ENCODE measurements at places on chromosomes 1 and 21.

DNA sequence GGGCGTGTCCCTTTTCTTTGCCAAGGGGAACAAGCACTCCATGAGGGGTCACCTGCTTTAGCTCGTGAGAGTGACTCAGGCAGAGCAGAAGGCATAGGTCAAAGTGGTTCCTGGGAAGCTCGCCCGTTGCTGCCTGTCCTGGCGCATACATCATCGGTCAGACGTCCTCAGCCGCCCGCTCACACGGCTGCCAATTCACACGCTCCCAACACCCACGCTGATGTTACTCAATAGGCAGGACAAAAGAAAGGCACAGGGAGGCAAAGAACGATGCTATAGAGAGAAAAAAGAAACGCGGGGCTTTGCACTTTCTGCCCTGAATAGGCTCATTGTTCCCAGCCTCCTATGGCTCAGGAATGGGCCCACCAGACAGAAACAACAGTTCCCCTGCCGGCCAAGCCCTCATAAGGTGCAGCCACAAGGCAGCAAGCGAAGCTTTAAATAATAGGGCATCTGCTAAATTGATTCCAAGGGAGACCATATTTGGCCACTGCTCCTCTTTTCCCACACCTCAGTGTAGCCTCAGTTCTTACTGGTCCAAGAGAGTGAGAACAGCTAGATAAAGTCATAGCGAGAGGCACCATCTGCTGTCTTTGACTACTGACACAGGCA is 38.7 kb downstream of the VTCN1 start:
- DNase-seq: no peak

- no peak for DNase-seq
Observed at GRCh38 chr1:67947114-67947513, 103.3 kb downstream of the DIRAS3 start.

DNA sequence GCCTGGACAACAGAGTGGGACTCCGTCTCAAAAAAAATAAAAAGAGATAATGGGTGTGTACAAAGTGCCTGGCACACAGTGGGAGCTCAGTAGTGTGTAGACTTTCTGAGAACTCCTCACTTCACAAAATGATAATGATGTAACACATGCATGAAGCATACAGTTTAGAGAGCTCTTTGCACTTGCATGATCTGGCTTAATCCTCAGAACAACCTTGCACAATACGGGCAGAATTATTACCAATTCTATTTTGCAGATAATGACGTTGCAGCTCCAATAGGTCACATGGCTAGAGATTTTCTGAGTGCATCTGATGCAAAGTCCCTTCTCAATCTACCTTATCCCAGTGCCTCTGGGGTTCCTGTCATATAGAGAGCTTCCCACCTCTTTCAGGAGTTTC is 71.4 kb downstream of the CD247 start:
- DNase-seq: no peak

DNA sequence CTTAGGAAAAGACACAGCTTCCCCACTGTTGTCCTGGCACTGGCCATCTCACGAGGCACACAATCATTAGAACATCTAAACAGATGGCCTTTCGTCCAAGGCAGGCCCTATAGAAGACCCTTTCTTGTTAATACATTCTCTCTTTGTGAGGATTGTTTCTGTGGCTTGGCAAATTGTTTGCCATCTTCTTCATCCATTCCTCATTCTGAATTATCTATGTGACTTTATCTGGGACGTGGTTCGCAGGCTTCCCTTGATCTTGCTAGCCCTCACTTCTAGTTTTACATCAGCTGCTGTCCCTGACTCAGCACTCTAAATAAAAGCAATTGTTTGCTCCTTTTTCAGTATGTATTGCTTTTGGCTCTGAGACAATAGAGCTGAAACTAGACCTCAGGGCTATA is 101.1 kb upstream of the ZC3H11B start:
- DNase-seq: no peak

DNA sequence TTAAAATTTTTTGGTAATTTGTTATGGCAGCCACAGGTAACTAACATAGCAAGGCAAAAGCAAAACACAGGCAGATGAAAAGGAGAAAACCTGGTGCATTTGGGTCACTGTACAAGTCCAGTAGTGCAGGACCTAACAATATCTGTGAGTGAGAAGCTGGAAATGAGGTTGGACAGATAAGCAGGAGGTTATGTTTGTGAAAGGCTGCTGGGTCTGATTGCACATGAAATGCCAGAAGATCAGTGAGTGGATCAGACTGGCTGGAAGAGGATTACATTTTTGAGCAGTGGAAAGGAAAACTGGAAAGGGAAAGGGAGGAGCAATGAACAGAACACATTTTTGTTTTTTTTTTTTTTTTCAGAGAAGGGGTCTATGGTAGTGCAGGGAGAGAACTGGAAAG is 73.6 kb downstream of the CYYR1 start:
- DNase-seq: no peak

DNA sequence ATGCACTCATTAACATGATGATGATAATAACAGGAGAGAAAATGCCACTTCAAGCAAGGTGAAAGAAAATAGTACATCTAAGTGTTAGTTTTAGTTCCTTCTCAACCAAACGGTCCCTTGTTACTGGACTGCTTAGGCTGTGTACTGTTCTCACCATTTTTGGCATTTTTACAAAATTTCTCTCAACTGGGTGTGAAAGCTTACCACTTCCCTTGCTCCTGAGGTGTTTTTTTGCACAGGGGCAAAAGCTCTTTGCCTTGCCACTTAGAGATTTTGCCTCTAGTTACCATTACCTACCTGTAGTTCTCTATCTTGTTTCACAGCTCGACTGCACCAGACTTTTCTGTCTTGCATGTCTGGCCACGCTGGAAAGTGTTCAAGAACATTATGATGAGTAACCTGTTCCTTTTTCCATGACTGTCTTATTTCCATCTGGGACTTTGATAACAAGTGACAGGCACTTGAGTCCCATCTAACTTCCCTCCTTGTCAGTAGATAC is 10.7 kb downstream of the NEK7 start:
- DNase-seq: no peak

DNA sequence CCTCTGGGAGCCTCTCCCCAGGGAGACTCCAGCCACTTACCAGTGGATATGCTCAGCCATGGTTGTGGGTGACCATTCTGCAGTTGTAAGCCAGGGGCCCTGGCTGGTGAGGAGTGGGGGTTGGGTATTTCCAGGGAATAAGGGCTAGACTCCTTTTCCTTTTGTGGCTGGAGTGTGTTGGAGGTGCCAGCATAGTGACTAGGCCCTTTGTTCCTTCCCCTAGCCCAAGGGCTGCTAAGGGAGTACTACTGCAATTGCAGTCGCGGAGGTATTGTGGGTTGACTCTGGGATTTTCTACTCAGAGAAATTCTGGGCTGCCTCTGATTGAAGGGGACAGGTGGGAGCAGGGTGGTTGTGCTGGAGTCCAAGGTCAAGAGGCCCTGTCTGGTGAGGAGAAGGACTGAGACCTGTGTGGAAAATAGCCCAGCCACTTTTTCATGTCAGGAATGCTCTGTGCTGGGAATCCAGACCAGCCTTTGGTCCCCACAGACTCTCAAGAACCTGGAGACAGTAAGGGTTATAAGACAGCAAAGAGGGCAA is 43.1 kb downstream of the MROH9 start:
- no peak for DNase-seq

DNA sequence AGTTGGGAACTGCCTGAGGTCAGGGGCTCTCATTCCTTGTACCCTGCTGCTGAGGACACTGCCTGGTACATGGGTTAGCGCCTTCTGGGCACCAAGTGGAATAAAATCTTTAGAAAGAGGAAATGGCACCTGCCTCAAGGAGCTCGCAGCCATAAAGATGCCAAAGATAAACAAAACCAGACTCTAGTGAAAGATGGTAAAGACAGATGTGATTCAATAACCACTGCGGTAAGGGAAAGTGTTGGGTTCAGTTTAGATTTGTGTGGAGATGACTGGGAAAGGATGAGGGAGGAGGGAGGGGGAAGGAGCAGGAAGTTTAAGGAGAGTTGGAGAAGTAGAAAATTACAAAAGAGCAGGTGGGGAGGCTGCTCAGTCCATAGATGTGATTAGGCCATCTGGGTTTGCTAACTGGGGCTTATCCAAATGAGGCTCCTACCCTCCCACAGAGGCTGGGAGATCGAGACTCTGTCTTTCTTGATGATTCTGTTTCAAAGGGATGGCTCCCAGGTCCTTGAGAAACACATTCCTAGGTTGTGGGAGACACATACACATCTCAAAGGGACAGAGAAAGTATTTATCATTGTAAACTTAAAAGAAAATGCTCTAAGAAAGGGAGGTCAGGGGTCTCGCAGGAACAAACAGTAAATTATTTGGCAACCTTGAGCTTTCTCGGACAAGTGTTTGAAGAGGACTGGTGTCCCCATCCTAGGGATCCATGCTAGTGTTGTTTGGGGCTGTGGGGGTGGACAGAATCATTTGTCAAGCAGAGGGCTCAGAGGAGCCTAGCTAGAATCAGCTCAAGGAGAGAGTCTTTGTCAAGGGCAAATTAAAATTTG is 65.7 kb upstream of the MORC3 start:
- no peak for DNase-seq

- DNase-seq: no peak
Observed at GRCh38 chr1:234474375-234474774, 4.6 kb downstream of the TARBP1 start.

DNA sequence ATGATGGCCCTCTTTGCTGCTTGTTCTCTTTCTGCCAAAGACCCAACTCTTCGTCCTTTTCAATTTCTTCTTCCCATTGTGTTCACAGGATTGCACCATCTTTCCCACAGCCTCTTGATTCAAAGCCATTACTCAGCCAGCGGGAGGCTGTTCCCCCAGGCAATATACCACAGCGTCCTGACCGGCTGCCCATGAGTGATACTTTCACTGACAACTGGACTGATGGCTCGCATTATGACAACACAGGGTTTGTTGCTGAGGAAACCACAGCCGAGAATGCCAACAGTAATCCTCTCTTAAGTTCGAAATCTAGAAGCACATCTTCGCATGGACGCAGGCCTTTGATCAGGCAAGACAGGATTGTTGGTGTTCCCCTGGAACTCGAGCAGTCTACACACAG is 167.4 kb downstream of the LRRC40 start:
- no peak for DNase-seq

GRCh38 chr1:46697053-46697452 is 21.9 kb downstream of the EFCAB14 start:
- no peak for DNase-seq

DNA sequence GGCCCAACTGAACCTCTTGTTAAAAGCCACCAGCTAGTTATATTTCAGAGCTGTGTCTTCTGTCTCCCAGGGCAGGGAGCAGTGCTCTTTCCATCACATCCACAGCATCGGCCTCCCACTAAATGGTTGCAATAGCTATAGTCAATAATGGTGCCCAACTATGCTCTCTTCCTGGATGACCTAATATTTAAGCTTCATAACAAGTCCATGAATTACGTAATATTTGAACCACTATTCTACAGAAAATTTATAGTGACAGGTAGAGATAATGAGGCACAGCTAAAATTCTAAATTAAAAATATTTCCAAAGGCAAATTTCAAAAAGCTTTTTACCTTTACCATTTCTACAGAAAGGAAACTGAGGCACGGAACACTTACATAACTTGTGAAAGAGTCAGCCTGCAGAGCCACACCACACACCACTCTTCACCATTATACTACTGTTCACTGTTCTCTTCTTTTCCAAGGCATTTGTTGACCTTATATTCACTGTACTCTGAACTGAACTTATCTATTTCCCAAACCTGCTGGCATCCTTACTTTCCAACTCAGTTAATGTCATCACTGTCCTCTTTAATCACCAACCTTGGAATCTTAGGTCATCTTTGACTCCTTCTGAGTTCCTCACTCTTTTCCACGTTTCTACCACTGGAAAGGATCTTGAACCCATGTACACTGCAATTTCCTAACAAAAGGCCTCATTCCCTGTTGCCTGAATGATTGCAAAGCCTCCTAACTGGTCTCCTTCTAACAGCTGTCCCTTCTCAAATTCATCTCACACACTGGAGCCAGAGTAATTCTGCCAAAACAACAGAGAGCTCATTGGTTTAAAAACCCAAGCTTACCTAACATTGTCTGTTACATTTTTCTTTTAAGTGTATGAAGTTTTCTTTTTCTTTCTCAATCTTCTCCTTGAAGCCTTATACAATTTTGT is 85.5 kb downstream of the DDAH1 start:
- no peak for DNase-seq

DNA sequence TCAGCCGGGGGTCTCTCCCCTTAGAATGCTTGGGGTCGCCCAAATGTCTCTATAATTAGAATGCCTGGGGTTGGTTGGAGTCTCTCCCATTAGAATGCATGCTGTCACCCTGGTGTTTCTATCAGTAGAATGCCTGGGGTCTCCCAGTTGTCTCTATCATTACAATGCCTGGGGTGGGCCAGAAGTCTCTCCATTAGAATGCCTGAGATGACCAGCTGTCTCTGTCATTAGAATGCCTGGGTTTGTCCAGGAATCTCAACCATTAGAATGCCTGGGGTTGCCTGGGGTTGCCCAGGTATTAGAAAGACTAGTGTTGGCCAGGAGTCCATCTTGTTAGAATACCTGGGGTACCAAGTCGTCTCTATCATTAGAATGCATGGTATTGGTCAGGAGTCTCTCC is 51.6 kb downstream of the RNF187 start:
- DNase-seq: no peak

DNA sequence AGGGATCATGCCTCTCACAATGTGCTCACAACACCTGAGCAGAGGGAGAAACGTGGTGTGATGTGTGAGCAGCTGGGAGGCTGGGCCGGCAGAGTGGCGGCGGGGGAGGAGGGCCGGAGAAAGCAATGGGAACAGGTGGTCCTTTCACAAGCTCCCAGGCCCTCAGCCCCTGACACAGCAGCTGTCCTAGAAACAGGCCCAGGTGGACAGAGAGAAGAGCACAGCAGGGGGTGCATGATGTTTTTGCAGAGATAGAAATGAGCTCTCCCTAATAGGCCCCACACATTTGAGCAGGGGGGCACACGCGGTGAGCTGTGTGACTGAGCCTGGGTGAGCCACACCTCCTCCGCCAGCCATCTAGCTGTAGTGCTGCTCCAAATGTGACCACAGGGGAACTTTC is 7.6 kb upstream of the RGS16 start:
- no peak for DNase-seq

DNA sequence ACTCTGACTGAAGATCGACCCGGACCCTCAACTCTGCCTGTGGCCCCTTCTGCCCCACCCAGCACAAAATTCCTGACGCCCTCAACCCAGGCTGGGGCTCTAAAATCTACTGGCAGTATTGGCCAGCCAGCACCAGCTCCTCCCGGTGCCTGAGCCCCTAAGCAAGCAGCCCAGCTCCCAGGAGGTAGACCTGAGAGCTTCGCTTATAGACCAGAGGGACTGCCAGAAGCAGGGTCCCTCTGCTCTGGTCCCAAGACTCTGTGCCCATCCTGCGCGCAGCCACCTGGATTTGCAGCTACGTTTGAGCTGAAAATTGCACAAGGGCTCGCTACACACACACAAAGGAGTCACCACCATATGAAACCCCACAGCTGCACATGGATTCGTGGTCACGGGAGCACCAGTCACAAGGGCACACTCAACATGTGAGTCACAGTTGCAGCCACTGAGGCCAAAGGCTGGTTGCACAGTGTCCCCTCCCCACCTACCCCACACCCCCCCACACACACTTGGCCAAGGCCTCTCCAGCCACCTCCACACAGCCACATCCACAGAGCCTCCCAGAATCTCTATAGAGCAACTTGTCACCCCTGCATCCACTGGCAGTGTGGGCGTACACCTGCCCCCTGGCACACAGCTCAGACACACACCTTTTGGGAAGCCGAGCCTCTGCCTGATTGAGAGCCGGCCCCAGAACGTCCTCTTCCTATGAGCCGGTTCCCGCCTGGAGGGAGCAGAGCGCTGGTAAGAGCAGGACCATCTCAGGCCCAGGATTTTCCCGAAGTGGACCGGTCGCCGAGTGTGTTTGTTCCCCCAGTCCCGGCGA is 1.1 kb upstream of the DMBX1 start:
- no peak for DNase-seq

GRCh38 chr1:81662913-81663526 is 137.7 kb upstream of the ADGRL2 start:
- no peak for DNase-seq
